ENCODE measurements at places on chromosomes 1 and 21.
A peak's percentile ranks its signal among the peaks of the same experiment; 100 is the strongest.

DNA sequence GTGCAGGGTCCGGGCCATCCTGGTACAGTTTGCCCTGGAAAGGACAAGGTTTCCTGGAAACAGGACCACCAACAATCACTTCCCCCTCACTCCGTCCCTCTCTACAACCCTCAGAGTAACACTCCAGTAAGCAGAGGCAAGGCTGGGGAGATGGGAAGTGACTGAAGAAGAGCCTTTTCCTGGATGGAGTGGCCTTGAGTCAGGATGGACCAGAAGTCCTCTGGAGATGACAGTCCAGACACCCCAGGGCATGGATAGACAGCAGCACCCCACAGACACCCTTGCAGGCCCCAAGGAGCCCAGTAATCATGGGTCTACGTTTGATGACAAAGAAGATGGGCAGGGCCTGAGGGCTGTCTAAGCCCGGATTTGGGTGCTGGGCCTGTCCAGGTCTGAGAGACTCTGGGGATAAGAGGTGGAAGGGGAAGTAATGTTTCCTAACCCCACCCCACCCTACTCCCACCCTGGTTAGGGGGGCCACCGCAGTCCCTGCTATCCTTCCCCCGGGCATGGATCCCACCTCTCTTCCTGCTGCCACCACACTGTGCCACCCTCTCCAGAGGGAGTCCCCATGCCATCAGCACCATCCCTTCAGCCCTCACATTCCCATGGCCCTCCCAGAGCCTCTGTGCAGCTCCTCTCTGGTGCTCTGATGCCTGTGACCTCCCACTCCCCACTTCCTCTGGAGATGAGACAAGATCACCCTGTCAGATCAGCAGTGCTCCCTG is 7.2 kb upstream of the S100A8 start:
- DNase-seq: no peak

- DNase-seq: peak; percentile 46
These were observed 55.4 kb downstream of the CAMK2N1 start for GRCh38 chr1:20430355-20431175.

DNA sequence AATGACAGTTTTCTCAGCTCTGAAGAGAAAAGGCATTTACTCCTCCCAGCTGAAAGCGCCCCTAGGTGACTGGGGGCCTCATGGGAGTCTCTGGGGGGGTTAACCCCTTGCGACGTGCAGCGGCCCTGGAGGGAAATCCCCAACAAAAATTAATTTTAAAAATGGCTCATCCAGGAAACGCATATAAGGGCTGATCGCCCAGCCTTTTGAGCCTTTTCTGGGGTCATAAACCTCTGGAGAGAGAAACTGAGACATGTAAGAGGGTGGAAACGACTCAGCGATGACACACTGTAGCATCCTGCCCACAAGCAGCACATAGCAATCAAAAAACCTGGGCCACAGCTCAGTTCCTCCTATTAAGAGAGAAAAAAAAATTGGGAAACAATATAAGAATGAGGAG is 20.4 kb upstream of the HPDL start:
- peak; percentile 60 for DNase-seq

DNA sequence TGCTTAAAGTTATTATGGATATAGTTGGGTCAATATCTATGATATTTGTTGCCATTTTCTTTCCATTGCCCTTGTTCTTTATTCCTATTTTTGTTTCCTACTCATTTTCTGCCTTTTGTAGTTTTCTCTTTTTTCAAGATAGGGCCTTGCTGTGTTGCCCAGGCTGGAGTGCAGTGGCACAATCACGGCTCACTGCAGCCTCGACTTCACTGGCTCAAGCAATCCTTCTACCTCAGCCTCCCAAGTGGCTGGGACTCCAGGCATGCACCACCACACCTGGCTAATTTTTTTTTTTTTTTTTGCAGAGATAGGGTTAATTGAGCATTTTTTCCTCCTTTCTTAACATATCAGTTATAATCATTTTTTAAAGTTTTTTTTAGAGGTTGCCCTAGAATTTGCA is 92.7 kb downstream of the TOMM20 start:
- no peak for DNase-seq

GRCh38 chr1:94126651-94127050 is 5.7 kb upstream of the ABCA4 start:
- no peak for DNase-seq

DNA sequence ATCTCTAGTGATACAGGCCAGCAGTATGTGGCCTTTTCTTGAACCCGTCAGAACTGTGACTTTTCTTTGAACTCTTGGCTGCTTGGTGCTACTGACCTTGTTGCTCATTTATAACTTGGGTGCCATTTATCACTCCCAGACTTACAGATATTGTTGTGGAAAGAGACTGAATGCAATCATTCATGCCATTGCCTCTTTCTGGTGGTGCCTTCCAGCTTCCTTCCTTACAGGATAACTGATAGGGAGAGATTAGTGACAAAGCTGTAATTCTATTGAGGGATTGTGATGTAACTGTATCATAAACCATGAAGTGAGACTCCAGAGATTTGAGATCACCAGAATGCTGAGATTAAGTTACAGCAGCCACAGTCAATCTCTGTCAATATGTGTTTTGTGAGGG is 256.5 kb downstream of the USP25 start:
- no peak for DNase-seq

GRCh38 chr1:234322979-234323378 is 50.3 kb upstream of the COA6 start:
- peak; percentile 55 for DNase-seq

GRCh38 chr1:193562121-193562520 is 375.7 kb upstream of the B3GALT2 start:
- DNase-seq: no peak

GRCh38 chr1:179120736-179121135 is 38.9 kb downstream of the TOR3A start:
- DNase-seq: no peak

GRCh38 chr1:13535227-13535626 is 21.4 kb upstream of the LRRC38 start:
- no peak for DNase-seq

DNA sequence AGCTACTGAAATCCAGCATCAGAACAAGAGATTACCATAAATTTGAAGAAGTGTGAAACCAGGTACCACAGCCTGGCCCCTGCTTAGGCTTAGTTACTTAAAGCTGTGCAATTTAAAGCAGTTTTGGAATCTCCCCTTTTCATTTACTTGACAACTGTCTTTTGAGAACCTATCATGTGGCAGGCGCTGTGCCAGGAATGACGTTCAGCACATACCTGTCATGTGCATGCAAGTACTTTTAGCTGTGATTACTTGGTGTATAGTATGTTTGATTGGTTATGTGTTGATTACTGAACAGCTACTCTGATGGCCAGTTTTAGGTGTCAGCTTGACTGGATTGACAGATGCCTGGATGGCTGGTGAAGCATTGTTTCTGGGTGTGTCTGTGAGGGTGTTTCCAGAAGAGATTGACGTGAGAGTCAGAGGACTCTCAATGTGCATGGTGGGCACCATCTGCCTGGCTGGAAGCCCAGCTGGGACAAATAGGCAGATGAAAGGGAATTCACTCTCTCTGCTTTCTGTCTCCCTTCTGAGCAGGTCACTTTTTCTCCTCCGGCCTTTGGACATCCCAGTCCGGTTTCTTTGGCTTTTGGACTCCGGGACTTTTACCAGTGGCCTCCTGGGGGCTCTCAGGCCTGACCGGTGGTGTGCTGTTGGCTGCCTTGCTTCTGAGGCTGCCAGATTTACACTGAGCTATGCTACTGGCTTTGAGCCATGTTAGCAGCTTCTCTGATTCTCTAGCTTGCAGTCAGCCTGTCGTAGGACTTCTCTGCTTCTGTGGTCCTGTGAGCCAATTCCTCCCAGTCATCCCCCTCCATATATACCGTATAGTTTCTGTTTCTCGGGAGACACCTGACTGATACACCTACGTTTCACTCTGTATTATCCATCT is 178.0 kb downstream of the RYR2 start:
- no peak for DNase-seq

- DNase-seq: peak; percentile 26
These were observed 24.4 kb downstream of the SLC66A1 start for GRCh38 chr1:19336543-19336942.

DNA sequence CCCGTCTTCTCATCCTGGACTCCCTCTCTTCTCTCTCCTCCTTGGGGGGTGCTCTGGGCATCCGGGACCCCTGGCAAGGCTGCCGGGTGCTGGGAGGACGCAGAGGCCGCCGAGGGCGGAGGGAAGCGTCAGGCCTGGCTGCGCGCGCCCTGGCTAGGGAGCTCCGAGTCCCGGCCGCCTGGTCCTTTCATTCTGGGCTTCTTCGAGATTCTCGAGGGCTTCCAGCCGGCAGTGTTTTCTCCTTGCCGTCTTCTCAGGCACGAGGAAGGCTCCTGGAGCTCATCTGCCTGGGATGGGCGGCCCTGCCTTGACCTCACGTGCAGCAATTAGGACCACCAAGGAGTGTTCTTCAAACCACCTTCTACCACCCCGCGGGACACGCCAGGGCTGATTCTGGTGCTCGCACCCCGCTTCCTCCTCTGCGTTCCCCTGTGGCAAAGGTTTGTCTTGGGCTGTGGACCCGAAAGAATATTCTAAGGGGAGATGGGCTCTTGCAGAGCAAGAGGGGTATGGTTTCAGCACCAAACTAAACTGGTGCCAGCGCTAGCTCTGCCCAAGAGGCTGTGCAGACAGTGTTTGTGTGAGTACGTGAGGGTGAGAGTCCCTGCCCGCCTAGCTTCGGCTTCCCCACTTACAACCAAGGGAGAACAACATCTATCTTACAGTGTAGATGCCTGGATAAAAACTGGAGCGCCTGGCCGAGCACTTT is 36.5 kb downstream of the PIK3CD start:
- no peak for DNase-seq

GRCh38 chr1:33339413-33339812 is 18.5 kb upstream of the A3GALT2 start:
- DNase-seq: no peak

- no peak for DNase-seq
These were observed 4.4 kb downstream of the ECHDC2 start for GRCh38 chr1:52917156-52917555.

GRCh38 chr1:59026472-59026948 is 242.7 kb upstream of the JUN start:
- DNase-seq: peak; percentile 68

DNA sequence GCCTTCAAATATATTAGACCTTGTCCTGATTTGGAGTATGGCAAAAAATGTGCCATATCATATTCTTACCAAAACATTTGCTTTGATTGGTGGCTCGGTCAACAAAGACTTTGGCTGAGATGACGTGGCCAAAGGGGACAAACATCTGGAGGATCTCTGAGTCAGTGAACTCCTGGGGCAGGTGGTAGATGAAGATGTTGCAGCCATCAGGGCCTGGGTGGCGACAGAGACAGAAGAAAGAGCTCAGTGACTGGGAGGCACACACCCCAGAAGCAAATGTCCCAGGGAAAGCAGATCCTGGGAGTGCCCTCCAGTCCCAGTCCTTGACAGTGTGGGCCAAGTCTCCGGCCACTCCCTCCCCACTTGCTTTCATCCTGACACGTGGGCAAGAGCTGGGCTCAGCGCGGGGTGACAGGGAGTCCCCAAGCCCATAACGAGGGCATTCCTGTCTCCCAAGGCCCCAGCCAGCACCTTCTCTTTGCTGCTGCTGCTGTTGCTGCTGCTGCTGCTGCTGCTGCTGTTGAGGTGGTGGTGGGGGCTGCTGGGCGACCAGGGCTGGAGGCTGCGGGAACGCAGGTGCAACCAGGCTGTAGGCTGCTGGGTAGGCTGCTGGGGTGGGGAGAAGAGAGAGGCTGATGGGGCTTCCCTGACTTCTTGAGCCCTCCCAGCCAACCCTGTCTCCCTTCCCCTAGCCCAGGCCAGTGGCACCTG is 10.7 kb downstream of the CELF3 start:
- DNase-seq: no peak

GRCh38 chr1:36178471-36179219 is 22.7 kb downstream of the MAP7D1 start:
- no peak for DNase-seq

DNA sequence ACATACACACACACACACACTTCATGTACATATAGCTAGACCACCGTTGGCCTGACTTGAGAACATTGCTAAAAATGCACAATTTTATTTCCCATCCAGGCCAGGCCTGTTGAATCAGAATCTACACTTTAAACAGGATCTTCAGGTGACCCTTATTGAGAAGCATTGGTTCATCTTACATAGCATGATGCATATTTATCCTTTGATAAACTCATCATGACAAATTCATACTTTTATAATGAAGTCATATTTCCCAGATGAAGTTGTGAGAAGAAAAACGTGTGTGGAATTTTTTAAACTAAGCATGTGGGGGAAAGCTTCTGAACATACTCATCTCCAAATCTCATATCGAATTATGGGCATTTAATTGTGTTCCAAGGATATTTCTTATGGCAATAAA is 877.7 kb downstream of the MRPL39 start:
- no peak for DNase-seq

GRCh38 chr1:1020000-1020404 is at the start of gene AGRN:
TSS of gene AGRN (plus strand) at chr1:1020120. CDS start at chr1:1020173, 53 bp downstream.
- DNase-seq: no peak

All from activated CD4-positive, alpha-beta T cell treated with anti-CD3 and anti-CD28 coated beads, Interleukin-2, amount 50 U/mL, for 16 hours (primary cell).